ENCODE measurements at places on chromosomes 16 and 17.
A peak's percentile ranks its signal among the peaks of the same experiment; 100 is the strongest.

DNA sequence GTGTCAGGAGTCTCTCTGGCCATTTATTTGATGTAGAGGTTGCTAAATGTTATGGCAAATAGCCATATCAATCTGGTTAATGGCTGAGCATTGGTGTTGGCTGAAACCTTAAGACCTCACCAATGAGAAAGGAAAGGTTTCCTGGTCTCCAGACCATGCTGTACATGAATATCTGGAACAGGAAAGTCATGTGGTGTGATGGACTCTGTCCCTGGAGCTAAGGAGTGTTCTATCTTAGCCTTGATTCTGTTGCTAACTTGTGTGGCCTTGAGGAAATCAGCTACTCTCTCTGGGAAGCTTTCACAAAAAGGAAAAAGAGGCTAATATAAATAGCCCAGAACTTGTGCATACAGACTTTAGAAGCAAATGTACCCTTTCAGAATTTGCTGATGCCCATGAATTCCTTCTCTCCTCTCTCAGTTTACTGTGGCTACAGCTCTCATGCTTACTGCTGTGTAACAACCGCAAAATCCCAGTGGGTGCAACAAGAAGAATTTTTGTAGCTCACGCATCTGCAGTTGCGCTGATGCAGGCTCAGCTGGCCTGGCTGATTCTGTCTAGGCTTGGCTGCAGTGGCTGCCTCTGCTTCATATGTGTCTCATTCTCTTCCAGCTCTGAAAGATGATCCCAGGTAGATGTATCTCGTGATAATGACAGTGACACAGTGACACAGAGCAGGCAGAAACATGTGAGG is 287.5 kb downstream of the NPIPA8 start:
- no peak for DNase-seq

DNA sequence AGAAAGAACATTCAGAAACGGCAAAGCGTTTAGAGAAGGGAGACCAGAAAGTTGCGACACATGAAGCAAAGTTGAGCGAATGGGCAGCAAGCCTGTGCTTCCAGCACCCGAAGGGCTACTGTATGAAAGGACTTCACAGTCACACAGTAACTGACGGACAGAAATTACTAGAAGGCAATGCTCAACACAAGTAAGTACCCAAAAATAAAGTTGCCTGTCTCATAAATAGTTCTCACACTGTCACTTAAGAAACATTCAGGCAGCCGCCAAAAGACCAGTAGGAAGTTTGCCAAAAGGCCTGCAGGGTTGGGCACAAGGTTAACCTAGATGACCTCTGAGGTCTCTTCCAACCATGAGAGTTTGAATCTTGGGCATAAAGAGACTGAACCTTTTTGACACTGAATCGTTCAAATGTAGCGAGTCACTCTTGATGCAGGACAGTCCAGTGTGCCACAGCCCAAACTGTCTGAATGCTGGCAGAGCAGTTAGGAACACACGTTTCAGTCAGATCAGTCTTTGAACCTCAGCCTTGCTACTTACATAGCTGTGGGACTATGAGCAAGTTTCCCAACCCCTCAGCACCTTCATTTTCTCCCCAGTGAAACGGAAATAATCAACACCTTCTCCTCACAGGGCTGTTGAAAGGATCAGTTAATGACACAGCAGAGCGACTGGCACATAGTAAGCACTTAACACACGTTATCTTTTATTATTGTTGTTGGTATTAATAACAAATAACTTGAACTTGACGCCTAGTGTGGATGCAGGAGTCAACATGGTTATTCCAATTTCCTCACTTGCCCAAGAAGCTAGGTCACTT is 10.4 kb downstream of the NCBP3 start:
- DNase-seq: no peak

DNA sequence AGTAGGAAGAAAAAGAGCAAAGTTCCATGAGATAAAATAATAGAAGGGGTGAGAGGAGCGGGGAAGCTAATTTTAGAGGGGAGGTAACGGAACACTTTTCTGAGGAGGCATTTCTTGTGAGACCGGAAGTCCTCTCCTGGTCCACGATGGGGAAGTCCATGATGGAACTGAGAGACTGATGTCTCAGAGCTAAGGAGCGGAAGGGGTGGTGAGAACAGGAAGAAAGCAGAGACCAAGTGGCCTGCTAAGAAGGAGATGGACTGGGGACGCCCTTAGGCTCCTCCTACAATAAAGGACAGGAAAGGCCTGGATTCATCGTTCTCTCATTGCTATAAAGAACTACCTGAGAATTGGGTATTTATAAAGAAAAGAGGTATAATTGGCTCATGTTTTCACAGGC is 59.4 kb downstream of the ADAMTS18 start:
- DNase-seq: no peak

- no peak for DNase-seq
Observed at GRCh38 chr17:35889818-35890773, 9.9 kb upstream of the CCL5 start.

DNA sequence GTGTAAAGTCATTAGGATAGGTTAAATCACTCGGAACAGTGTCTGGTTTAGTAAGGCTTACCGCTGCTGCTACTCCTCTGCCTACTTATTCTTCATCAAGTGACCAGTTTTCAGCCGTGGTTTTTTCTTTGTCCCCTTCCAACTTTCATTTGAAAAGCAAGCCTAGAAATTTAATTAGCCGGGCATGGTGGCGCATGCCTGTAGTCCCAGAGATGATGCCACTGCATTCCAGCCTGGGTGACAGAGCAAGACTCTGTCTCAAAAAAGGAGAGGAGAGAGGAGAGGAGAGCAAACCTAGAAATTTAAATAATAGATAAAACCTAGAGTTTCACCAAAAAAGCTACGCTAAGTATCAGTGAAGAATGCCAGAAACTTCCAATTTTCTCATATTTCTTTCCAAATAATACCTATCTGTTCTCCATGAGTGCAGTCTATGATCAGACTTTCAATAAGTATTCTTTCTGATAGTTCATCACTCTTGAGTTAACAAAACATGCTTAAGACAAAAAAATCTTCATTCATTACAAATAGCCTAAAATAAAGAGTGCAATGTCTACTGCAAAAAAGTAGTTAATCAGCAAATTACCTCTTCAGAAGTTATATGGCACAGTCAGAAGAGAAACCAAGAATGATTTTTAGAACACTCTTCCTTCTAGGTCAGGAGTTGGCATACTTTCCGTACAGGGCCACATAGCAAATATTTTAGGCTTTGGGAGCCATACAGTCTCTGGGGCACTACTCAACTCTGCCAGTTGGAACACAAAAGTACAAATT is 15.1 kb downstream of the ANKFY1 start:
- DNase-seq: no peak

- no peak for DNase-seq
Observed at GRCh38 chr17:38355251-38355650, 3.6 kb downstream of the SOCS7 start.

GRCh38 chr16:66427871-66428681 is 981 bp downstream of the BEAN1 start:
- no peak for DNase-seq

- DNase-seq: no peak
Observed at GRCh38 chr16:24839347-24839972, 6.3 kb upstream of the SLC5A11 start.

DNA sequence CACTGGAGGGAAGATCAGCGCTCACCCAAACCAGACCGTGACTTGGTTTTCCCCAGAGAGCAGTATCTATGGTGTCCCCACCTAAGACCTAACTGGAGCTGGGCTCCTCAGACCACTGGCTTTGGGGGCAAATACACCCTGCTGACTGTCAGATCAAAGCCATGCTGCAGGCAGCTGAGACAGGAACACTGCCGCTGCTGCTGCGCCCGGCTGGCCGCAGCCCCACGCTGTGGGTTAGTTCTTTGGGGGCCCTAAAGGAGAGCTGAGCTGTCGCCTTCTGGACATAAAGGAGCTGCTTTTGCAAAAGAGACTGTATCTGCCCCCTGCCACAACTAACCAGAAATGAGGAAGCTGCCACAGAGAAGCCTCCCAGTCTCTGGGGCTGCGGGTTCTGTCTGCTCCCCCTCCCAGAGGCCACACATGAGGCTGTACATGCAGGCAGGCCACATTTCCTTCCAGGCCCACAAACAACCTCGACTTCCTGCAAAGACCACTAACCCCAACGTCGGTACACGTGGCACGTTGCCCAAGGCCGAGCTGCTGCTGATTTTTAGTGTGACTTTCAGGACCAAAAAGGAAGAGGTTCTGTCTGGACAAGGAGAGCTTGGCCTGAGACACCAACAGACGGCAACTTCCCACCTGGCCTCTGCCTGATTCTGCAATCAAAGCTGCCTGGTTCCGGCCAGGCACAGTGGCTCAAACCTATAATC is 18.2 kb upstream of the ABR start:
- DNase-seq: peak; percentile 81

- no peak for DNase-seq
Observed at GRCh38 chr16:1287982-1288670, 21.3 kb upstream of the UBE2I start.

GRCh38 chr16:9665851-9666271 is 516.4 kb downstream of the GRIN2A start:
- DNase-seq: no peak

DNA sequence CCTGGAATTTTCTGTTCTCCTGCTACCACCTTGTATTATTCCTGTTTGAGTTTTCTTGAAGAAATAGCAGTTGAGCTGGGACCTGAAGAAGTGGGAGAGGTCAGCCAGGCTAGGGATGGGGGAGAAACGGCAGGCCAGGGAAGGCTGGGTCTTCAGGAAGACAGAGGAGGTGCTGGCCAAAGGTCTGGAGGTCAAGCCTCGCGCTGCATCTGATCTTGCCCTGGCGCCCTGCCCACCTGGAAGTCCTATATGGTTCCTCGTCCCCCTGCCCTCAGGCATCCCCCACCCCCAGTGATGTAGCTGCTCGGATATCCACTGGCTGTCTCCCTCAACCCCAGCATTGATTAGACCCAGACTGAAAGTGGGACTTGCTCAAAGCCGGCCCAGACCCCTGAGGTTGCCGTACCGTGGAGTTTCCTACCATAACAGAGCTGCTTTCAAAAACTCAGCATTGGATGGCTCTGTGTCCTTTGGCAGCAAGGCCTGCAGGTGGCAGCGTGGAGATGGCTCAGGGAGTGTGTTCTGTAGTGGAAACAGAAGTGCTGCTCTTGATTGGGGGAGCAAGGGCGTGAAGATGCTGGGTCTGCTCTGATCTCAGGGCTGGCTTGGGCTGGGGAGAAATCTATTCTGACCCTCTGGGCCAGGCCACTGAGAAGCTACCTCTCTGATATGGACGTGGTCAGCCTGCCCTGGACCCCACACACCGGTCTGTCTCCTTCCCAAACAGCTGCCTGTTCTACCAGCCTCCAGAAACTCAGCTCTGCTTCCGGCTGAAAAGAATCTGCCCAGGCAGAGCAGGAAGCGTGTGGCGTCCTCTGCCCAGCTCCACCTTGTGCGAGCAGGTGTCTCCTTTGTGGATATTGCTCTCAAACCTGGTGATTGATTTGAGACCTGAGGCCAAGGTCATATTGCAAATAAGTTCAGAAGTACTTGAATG is 107.0 kb upstream of the CACNG5 start:
- peak; percentile 9 for DNase-seq

DNA sequence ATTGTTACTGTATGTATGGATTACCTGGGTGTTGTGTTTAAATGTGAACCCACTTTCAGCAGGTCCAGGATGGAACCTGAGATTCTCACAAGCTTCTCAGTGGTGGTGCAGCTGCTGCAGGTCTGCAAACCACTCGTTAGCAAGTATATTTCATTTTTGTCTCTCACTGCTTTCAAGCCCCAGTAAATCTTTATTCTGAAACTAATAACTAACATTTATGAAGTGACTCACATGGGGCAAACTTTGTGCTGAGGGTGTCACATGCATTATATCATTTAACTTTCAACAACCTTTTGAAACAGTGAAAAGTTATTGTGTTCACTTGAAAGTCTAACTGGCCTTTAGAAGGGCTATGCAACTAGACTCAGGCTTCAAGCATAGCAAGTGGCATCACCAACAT is 98.9 kb upstream of the DYNLRB2 start:
- DNase-seq: no peak

- DNase-seq: peak; percentile 62
Observed at GRCh38 chr16:70737377-70738082, 51.7 kb upstream of the MTSS2 start.

DNA sequence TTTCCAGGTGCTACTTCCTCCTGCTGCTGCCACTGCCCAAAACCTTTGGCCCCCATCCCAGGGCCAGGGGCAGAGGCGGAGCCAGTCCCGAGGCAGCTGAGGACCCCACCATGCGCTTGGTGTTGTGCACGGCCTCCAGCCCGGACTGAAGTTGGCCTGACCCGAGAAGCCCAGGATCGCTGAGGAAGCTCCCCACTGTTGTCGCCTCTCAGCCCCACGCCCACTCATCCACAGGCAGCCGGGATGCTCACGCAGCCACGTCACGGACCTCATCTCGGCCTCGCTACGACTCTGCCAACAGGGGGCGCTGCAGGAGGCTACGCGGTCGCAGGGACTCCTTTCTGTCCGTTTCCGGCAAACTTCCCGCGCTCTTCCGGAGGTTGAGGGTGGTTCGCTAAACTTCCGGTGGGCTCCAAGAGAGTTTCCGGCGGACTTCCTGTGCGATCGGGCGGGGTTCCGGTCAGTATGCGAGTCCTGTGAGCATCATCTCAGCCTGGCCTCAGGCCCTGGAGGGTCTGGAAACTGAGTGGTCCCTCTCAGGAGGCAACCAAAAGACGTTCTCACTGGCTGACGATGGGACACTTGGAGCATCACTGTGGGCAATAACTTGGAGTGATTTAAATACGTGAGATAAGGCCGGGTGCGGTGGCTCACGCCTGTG is 12.4 kb downstream of the ZG16B start:
- peak; percentile 79 for DNase-seq

GRCh38 chr16:15950869-15951268 is 1.5 kb downstream of the ABCC1 start:
- DNase-seq: no peak

DNA sequence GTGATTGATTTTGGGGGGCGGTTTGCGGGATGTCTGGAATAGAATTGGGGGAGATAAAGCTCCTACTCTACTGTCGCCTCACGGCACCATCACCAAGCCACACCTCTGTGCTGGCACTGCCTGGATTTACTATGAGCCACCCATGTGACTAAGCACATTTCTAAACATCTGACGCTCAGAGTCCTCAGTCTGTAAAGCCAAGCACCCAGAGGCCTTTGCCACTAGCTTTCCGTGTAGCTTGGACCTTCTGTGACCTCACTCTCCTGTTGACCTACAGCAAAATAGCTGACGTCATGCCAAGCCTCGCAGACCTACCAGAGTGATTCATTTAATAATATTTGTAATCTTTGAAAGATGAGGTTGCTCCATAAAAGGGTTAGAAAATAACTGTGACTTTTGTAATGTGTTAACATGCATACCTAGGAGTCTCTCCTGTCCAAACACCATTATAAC is 38.5 kb upstream of the MYOCD start:
- DNase-seq: no peak

GRCh38 chr17:75731716-75732498 is 10.6 kb downstream of the ITGB4 start:
- DNase-seq: no peak

GRCh38 chr17:29107084-29107483 is 64.1 kb downstream of the PIPOX start:
- DNase-seq: no peak

GRCh38 chr17:6823011-6823442 is 8.5 kb downstream of the TEKT1 start:
- no peak for DNase-seq

GRCh38 chr17:36923814-36924221 is 13.5 kb upstream of the LHX1 start:
- no peak for DNase-seq

- no peak for DNase-seq
Observed at GRCh38 chr16:12896562-12896961, 4.8 kb upstream of the SHISA9 start.

GRCh38 chr17:60472449-60472848 is 50.2 kb downstream of the CHCT1 start:
- DNase-seq: no peak
